ENCODE measurements at places on chromosomes 16 and 17.

DNA sequence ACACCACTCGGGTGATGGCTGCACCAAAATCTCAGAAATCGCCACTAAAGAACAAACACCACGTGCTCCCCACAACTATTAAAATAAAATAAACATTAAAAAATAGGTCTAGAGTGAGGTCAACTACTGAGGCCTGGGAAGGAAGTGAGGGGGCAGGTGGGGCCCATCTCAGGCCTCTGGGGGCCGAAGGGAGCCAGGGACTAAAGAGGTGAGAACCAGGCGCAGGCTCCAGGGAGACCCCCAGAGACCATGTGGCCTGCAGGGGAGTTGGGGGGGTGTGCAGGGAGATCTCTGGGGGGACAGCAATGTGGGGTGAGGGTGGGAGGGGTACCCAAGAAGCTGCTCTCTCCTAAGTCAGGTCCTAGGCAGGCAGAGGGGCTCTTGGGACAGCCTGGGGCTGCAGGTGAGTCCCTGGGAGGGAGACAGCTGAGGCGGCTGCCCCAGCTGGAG lies 111.3 kb upstream of the SMURF2 start:
- no peak for DNase-seq

- DNase-seq = no peak
These were observed 2.7 kb downstream of the N4BP1 start for GRCh38 chr16:48607056-48607825.

DNA sequence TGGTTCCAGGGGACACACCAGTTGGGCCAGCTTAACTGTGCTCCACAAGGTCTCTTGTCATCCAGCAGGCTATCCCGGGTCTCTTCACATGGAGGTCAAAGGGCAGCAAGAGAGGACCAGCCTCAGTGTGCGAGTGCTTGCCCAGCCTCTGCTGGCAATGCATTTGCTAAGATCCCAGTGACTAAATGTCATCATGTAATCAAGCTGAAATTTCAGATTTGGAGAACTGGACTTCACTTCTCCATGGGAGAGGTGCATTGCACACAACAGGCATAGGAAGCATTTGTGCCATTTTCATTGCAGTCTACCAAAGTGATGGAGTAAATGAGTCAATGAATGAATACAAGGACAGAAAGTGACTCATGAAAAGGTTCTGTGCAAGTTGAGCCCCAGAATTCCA lies 51.2 kb upstream of the KDM8 start:
- DNase-seq = no peak

- DNase-seq = no peak
These were observed 51.6 kb downstream of the N4BP1 start for GRCh38 chr16:48558371-48558841.
